ENCODE measurements at places on chromosomes 5 and 9.

GRCh38 chr5:34484216-34484920 lies 171.8 kb upstream of the RAI14 start:
- no peak for DNase-seq

DNA sequence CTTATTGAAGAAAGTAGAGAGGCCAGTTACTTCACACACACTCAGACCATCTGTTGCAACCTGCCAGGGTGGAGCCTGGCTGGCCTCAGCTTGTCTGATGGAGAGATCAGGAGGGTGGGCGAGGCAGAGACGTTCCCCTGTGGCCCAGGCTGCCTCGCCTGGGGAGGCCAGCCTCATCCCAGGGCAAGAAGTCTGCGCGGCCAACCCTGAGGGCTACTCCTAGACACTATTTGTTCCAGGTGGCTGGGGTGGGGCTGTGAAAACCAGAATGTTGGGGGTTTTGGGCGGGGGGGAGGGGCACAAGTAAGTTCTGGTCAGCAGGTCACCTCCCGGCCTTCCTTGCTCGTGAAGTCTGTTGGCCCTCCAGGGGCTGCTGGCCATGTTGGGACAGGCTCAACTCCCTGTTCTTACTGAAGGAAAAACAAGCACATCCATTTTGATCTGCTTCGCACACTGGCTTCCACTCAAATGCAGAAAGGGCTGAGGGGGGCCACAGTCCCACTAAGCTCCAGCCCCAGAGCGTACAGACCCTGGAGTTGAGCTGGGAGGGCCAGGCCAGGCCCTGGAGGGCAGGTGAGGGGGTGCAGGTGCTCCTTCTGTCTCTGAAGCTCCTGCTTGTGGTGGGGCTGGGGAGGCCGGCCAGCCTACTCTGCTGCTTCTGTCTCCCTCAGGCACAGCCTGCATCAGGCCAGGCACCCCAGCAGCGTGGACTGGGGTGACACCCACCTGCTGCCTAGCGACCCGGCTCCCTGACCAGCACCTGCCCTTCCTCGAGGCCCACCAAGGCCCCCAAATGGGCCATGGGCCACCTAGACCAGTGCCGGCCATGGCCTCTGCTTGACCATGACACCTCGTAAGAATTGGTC lies 46.6 kb downstream of the SECISBP2 start:
- DNase-seq: no peak

DNA sequence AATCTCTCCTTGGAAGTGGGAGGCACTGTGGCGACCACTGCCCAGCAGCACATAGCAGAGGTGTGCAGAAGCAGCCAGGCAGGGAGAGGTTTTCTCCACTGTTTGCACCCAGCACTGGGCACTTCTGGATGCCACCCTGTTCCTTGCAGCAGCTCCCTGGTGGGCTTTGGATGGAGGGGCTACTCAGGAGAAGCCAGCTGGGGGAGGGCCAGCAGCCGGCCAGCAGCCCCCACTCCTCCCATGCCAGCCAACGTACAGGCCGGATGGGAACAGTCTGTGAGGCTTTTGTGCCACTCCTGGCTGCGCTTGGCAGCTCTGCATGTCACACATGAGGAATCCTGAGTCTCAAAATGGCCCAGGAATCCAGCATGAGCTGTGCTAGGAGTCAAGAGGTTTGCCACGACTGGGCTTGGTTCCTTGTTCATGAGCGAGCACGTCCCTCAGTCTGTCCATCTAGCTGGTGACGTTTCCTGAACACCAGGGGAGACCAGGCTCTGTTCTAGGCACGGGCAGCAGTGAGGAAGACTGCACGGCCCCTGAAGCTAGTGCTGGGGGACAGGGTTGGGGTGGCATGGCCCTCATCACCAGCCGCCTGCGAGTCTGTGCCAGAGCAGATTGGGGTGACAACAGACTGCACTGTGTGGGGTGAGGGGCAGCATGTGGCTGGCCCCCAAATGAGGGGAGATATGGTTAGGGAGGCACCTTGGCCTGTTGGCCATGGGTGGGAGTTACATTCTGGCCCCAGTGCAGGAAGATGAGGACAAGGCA lies 10.1 kb downstream of the PHF2 start:
- DNase-seq: no peak

DNA sequence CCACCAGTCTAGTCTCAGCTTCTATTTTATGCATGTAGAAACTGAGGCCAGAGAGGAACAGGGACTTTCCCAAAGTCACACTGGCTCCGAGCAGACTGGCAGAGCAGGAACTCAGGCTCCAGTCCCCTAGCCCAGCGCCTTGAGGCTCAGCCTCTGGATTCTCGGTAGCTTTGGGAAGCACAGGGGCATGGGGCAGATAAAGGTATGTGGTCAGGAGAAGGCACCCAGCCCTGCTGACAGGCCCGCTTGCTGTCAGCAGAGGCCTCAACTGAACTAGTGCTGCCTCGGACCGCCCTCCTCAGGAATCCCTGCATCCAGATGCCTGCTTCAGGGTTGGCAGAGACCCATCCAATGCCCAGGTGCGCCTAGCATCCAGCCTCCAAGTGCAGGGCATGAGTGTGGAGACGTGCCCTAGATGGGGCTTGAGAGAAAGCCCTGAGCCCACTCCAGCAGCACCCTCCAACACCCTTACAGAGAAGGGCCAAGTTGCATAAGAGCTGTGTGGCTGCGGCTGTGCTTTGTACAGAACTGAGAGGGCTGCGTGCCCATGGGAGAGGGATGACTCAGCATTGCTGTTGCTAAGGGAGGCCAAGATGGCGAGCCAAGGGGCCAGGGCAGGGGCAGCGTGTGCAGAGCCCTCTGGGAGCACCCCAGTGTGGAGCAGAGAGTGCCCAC lies 168.6 kb downstream of the MACROH2A1 start:
- DNase-seq: peak; percentile 25

GRCh38 chr5:138905541-138905940 lies 30.4 kb upstream of the LRRTM2 start:
- no peak for DNase-seq

DNA sequence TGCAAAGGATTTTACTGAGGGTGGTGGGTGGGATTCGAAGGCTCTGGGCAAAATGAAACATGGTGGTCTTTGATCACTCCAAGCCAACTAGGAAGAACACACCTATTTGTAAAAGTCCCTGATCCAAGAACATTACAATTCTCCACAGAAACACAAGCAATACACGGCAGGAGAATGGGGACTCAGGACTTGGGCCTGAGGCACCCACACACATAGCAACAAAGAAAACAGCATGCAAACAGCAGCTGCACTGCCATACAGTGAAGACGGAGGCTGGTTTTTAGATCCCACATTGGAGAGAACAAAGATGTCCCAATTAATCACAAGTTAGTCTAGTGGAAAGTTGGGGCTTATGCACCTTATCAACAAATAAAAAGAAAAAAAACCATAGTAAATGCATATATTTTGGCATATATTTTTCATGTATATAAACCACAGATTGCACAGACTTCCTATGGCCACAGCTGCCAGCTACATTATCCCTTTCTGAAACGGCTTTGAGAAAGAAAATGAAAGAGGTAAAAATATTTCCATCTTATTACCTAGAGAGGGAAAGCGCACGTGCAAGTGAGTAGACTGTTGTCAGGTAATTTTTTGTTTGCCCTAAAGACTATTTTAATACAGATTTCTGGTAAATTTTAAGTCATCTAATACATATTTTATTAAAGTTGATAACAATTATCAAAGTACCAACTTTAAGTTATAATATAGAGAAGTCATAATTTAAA lies 410.9 kb downstream of the BNC2 start:
- DNase-seq: peak; percentile 19

GRCh38 chr5:41346609-41347008 lies 133.3 kb upstream of the C6 start:
- DNase-seq: no peak
